Fibroblast of skin of left quadriceps (primary cell): ENCODE measurements at places on chromosomes 7 and 10.

- DNase-seq, result no peak
Measured at GRCh38 chr7:158325530-158326381, 261.9 kb downstream of the PTPRN2 start.

DNA sequence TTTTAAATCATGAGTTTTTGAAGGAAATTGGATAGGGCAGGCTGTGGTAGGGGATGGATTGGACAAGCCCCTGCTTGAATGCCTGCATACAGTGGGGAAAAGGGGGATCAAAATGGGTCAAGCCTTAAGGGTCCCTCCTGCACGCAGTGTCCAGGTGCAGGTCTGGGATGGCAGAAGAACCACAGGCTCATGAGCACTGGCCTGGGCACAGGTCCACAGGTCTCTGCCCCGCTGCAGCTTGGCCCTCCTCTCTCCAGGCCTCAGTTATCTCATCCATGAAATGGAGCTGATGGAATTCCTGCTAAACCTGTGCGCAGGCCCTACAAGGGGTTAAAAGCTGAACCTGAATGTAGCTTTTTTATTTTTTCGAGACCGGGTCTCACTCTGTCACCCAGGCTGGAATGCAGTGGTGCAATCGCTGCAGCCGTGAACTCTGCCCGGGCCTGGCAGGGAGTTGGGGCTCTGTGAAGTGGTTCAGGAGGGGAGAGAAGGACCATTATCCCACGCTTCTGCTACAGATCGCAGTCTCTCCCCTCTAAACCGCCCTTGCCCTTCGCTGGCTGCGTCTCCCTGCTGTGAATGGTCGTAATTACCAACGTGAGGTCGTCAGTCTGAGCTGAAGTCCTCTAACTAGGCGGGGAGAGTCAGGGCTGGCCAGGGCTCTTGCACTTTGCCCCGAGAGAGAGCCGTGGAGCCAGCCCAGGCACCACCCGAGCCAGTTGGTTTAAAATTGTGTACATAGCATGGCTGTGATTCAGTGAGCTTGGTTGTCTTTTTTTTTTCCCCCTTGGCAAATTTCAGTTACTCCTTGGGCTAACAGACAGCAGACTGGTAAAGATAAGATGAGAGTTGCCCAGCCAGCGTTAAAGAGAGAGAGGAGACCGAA lies 77.5 kb upstream of the GTF2I start:
- DNase-seq, result no peak

GRCh38 chr7:80601999-80602398 lies 36.4 kb upstream of the CD36 start:
- DNase-seq, result no peak

DNA sequence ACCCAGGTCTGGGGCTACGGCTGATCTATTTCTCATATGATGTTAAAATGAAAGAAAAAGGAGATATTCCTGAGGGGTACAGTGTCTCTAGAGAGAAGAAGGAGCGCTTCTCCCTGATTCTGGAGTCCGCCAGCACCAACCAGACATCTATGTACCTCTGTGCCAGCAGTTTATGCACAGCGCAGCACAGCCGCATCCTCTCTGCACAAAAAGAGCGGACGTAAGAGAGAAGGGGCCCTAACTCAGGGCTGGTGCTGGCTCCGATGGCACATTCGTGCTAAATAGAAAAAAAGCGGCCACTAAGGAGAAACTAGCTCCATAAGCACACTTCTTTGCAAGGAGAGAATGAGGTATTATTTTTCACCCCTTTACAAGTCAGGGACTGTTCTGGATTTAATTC lies 28.3 kb upstream of the PRSS1 start:
- no peak for DNase-seq

- DNase-seq, result no peak
Measured at GRCh38 chr10:63343476-63343875, 122.3 kb downstream of the JMJD1C start.
